Stimulated activated CD4-positive, alpha-beta T cell treated with anti-CD3 and anti-CD28 coated beads, Interleukin-12 subunit alpha, Interleukin-12 subunit beta, amount 100 ng/mL, for 48 hours (primary cell): ENCODE measurements at places on chromosomes 3 and 15.
A peak's percentile ranks its signal among the peaks of the same experiment; 100 is the strongest.

- DNase-seq, result no peak
These were observed 15.6 kb downstream of the SEMA3F start for GRCh38 chr3:50170689-50171088.

DNA sequence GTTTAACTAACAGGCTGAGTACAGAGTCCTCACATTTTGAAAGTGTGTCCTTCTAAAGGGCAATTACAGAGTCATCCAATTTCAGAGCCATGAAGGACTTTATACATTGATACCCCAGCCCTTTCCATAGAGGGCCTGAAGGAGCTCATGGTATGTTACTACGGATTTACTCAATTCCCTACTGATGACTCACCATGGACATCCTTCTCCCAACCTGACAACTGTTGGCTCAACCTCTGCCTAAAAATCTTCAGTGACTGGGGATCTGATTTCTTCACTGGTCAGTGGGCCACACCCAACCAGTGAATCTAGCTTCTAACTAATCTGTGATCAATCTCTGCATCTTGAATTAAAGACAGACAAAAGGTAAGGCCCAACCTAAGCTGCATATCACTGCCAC lies 963.4 kb upstream of the CFAP20DC start:
- DNase-seq, result no peak

DNA sequence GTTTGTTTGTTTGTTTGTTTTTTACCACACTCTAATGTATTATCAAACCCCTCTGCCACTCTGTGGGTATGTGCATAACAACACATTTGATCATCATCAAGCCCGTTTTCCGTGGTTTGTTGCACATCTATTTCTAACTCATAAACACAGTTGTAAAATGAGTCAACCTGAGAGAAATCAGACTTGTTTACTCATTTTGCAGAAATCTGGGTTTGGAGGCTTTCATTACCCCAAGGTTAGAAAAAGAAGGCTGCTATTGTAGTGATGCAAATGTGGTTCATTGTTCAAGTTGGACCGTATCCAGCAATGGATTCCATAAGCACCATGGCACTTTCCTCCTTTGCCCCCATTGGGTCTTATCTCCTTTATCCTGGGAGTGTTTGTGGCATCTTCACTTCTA lies 353.2 kb upstream of the SOX2 start:
- DNase-seq, result no peak

- peak; percentile 46 for DNase-seq
These were observed 61.0 kb upstream of the ANKRD28 start for GRCh38 chr3:15858547-15859506.

DNA sequence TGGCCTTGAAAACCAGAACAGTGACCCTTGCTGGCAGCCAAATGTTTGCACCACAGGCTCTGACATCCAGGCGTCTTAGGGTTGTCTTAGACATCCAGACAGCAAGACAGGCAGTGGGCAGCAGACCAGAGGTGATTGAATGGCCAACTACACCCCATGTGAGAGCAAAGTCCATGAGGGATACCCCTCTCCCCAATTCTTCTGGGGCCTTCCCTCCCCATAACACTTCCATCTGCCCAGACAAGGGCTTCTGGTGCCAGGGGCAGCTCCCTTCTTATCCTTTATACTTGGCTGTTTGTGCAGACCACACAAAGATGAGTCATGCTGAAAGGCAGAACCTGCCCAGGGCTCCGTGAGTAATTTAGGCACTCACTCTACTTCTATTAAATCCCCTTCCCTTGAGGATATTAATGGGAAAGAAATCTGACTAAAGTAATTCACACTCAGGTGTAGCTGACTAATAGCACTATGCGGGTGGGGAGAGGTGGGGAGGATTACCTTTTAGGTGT lies 257.9 kb downstream of the UACA start:
- DNase-seq, result no peak

- no peak for DNase-seq
These were observed 61.2 kb downstream of the FBLN2 start for GRCh38 chr3:13610006-13610570.

- no peak for DNase-seq
These were observed 41.8 kb downstream of the ITGB5 start for GRCh38 chr3:124845406-124845805.

DNA sequence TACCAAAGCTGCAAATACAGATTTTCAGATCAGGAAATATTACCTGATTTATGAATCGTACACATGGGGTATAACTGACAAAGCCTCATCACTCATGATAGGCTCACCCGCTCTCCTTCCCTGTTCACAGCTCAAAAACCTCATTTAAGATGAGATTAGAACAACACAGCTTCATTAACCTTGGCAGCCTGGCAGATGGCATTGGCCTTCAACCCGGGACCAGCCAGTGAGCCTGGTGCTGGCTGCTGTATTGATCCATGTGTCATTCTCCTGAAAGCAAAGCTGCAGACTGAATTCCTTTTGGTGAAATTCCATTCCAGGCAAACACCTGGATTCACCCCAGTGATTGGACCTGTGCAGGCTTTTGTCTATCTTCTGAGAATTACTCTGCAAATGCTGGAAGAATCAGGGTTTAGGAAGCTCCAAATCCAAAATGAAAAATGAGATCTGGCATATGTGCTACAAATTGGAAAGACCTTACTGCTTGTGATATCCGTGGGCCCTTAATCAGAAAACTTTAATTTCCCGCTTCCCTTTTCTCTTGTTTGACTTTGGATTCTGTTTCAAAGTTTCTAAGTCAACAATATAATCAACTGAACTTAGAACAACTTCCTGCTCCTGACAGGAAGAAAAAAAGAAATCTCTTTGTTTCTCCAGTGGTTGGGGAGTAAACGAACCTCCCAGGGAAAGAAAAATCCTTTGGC lies 189.1 kb upstream of the KBTBD8 start:
- DNase-seq, result no peak

GRCh38 chr3:197354568-197355001 lies 56.2 kb upstream of the DLG1 start:
- DNase-seq, result no peak

- DNase-seq, result no peak
These were observed 253.3 kb upstream of the LYSMD4 start for GRCh38 chr15:99986297-99987118.

DNA sequence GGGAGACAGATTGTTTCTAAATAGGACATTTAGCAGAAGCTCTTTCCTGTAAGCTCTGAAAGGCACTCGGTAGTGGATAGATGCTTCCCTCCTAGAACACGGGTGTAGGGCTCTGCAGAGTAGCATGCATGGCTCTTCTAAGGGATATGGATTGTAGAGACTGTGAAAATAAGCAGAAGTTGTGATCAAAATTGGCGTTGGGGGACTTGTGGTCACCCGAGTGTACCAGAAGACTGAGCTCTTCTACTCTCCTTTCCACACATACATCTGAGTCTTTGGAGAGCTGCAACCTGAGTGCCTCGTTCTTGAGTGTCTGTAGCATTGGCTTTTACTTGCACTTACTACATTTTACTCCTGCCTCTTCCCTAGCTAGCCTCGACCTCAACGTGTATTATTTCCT lies 197.7 kb downstream of the LPP start:
- no peak for DNase-seq
